ENCODE measurements at places on chromosomes 16 and 17. TPM values are rescaled to one million over a fixed set of nuclear protein-coding genes. Genes with fewer than 3 reads are reported as not detected.

DNA sequence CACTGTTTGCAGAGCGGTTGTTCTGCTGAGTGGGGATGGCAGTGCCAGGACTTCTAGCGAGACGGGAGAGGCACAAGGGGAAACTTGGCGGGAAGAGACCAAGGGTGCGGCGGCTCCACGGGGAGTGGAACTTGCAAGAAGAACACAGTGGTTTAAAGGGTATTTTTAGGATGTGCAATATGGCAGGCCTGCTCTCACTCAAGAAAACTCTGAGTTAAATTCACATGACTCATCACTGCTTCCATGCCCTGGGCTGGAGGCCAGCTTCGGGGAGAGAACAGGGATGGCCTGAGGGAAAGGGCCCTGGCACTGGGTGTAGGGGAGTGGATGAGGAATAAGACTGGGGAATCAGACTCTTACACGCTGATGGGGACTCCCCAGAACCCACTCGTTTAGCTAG is 13.3 kb upstream of the CD300LD start:
- DNase-seq = no peak

DNA sequence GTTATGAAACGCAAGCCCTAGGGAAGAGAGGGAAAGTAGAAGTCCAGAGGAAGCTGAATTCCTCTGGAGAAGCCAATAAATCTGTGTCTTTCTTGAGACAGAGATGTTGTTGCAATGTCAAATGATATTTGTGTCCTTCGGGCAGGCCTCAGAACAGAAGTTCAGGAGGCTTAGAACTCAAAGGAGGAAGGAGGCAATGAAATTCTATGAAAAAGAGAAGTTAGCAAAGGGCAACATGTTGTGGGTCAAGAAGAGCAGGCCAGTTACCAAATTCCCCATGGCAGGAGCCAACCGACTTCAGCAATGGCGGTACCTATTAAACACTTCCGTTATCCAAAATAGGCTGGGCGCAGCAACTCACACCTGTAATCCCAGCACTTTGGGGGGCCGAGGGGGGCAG is 109.0 kb upstream of the DHX40 start:
- DNase-seq = no peak

DNA sequence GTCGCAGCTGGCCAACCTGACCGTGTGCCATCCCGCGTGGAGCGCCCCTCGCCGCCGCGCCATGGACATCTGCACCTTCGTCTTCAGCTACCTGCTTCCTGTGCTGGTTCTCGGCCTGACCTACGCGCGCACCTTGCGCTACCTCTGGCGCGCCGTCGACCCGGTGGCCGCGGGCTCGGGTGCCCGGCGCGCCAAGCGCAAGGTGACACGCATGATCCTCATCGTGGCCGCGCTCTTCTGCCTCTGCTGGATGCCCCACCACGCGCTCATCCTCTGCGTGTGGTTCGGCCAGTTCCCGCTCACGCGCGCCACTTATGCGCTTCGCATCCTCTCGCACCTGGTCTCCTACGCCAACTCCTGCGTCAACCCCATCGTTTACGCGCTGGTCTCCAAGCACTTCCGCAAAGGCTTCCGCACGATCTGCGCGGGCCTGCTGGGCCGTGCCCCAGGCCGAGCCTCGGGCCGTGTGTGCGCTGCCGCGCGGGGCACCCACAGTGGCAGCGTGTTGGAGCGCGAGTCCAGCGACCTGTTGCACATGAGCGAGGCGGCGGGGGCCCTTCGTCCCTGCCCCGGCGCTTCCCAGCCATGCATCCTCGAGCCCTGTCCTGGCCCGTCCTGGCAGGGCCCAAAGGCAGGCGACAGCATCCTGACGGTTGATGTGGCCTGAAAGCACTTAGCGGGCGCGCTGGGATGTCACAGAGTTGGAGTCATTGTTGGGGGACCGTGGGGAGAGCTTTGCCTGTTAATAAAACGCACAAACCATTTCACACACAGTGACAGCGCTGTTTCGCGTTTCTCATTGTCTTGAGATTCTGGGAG is 2.0 kb upstream of the ZACN start:
- DNase-seq = no peak

OTOA gene
- total RNA-seq = 0.51 TPM

TMEM238L gene
- total RNA-seq = not detected

TAT gene
- 0.44 TPM for total RNA-seq
